HFFc6 (cell line): ENCODE measurements at places on chromosomes 7 and 10. TPM values are rescaled to one million over a fixed set of nuclear protein-coding genes. Genes with fewer than 3 reads are reported as not detected.

FANK1 gene
- total RNA-seq = 0.83 and 1.2 TPM in 2 replicates

ZCWPW1 gene
- total RNA-seq = 1.1 to 2.6 TPM (median 1.9 TPM) in 3 replicates

TDRD1 gene
- not detected in 3 replicates for total RNA-seq

PGAM2 gene
- 0.35 to 0.45 TPM in 2 of 3 replicates, not detected in the other for total RNA-seq

SNCG gene
- 2.7 to 3.8 TPM (median 2.9 TPM) in 3 replicates for total RNA-seq

TYW1B gene
- 3.8 to 4.6 TPM (median 4.5 TPM) in 3 replicates for total RNA-seq

IFIT1 gene
- 35.7 to 51.3 TPM (median 46.1 TPM) in 3 replicates for total RNA-seq

PNLIPRP2 gene
- total RNA-seq = not detected in 3 replicates

C10orf62 gene
- total RNA-seq = not detected in 3 replicates

DNA sequence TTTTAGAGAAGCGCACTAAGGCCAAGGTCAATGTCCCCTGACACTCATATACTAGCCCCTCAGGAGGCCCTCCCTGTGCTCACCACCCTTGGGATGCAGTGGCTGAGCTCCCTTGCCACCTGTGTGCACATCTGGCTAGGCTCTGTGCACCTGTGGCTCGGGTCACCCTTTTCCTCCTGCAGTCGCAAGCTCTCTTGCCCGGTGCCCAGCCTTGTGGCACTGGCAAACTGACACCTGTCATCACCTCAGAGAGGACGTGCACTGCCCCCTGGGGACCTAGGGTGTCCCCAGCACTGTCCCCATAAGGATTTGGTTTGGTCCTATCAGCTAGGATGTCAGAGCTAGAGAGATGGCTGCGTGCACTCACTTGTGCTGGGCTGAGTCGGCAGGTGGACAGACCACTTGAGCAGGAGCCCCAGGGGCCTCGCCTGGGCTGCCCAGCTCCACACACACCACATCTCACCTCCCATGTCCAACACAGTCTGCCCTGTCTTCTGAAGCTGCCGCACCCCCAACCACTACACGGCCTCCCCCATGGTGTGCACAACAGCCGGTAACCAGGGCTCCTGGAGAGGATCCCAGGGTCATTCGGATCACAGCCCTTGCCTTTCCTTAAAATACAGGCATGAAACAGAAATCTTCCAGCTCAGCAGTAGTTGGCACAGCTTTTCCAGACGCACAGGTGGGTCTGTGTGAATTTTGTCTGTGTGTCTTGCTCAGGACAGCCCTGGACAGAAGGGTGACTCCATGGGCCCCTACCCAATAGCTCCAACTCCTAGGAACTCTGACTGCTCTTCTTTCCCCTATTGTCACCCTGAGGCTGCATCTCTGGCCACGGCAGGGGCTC is 111.0 kb downstream of the GRID1 start:
- H3K27ac ChIP-seq = no peak overlapping the region
- no peak overlapping the region for H3K4me3 ChIP-seq
- no peaks in the 10 kb centered on the region for H3K36me3 ChIP-seq
- H3K4me1 ChIP-seq = no peaks in the 10 kb centered on the region

DNA sequence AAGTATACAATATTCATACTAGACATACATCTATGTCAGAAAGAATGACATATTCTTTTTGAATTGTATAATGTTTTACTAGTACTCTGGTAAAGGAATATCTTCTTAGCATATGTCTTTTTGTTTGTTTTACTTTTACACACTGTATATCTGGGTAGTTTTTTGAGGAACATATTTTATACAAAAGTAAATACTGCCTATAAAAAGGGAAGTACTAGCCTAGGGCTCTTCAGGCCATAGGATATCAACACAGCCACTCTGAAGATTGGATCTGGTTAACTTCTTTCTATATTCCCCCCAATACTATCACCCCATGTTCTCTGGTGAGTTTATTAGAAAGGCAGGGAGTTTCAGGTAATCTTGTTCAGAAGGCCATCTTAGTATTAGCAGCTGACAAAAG is 134.6 kb downstream of the ZNF438 start:
- H3K27ac ChIP-seq = no peak overlapping the region
- no peak overlapping the region for H3K4me3 ChIP-seq
- H3K27me3 ChIP-seq = no peaks in the 10 kb centered on the region; the same call in 1 of the 2 replicates
- H3K36me3 ChIP-seq = peaks cover 11% of the 10 kb centered on the region
- DNase-seq = no peak
- peaks cover 23% of the 10 kb centered on the region for H3K4me1 ChIP-seq

GRCh38 chr7:65809982-65810288 is 62.9 kb upstream of the VKORC1L1 start:
- H3K27ac ChIP-seq = no peak overlapping the region
- peaks cover 5% of the 10 kb centered on the region for H3K4me1 ChIP-seq
- DNase-seq = no peak
- H3K27me3 ChIP-seq = 0 out of 2 replicates have a peak, but pooled peaks cover 1% of the 10 kb centered on the region
- 0 out of 2 replicates have a peak, but pooled peaks cover 3% of the 10 kb centered on the region for H3K36me3 ChIP-seq

- no peaks in the 10 kb centered on the region for H3K27me3 ChIP-seq
- no peak for DNase-seq
- no peak overlapping the region for H3K27ac ChIP-seq
- H3K36me3 ChIP-seq = no peaks in the 10 kb centered on the region
Measured at GRCh38 chr10:36111676-36112075, 469.6 kb upstream of the FZD8 start.

GRCh38 chr10:103659674-103660363 is 166.3 kb downstream of the NEURL1 start:
- H3K4me1 ChIP-seq = peaks cover 56% of the 10 kb centered on the region
- H3K36me3 ChIP-seq = peaks cover 44% of the 10 kb centered on the region
- H3K27ac ChIP-seq = peak overlapping the region; percentile 88
- H3K27me3 ChIP-seq = peaks cover 13% of the 10 kb centered on the region

DNA sequence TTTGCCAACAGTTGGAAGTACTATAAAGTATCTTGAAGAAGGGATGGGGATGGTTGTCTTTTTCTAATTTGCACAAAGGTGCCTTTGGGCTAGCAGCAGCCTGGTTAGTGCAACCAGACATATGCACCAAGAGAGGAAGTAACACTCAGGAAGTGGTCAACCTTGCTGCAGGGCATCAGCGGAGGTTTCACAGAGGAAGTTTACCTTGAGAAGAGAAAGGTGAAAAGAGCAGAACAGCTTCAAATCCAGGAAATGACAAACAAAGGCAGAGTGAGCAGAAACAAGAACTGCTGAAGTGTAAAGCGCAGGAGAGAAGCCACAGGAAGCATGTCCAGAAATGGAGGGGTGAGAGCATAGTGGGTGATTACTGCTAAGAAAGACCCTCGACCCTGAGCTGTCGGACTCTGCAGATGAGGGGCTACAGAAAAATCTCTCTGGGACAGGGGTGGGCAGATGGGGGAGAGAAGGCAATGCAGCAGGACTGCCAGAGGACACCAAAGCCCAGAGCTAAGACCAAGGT is 66.9 kb downstream of the STK17A start:
- H3K27ac ChIP-seq = peak overlapping the region; percentile 97
- peak overlapping the region; percentile 76 for H3K4me3 ChIP-seq
- peaks cover 92% of the 10 kb centered on the region for H3K4me1 ChIP-seq
- peaks cover 33% of the 10 kb centered on the region for H3K36me3 ChIP-seq
- DNase-seq = no peak

DNA sequence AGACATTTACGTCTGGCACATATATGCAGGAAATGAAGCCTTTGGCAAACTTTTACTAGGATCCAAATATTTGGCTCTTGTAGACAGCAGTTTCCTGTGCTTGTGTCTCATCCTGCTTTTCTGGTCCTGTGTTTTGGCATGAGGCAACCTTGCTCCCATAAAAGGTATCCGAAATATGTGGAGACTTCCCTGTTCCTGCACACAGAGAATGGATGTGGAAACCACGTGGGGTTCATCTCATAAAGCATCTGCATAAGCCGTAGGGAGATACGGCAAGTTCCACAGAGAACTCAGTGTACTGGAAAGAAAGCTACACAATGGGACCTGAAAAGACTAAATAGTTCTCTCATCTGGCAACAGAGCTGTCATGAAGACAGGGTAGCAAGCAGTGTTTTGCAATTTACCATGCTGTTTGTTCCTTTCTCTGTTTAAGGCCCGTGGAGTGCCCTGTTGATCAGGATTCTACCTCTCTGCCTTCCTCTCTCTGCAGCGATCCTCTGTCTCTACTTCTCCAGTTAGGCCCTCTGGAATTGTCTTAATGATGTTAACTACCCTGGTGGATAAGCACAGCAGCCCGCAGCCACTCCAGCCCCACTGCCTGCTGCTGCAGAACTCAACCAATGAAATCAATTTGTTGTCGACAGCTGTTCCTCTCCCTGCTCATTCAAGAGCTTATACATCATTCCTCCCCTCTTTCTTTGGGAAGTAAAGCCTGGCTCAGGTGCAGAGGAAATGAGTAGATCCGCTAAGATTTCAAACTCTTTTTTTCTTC is 293.6 kb downstream of the CSTF2T start:
- 0 out of 2 replicates have a peak overlapping the region, but pooled peaks have one; percentile 8 for H3K4me3 ChIP-seq
- no peaks in the 10 kb centered on the region for H3K36me3 ChIP-seq
- H3K27ac ChIP-seq = peak overlapping the region; percentile 29; the same call in 1 of the 2 replicates
- DNase-seq = peak; percentile 17
- H3K27me3 ChIP-seq = peaks cover 3% of the 10 kb centered on the region

DNA sequence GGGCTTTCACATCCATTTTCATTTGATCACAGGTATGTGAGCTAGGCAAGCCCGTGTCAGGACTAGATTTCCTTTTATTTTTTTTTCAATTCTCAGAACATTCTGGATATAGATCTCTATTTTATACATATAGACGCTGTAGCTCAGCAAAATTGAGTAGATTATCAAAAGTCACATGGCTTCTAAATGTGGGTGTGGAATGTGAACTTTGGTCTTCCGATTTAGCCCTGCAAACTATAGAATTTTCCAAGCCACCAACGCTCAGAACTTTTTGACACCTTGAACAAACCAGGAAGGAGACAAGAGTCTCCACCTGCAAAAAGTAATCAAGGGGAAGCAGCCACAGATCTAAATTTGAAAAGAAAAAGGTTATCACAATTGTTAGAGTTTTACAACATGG is 15.9 kb upstream of the FFAR4 start:
- DNase-seq = no peak
- H3K36me3 ChIP-seq = no peaks in the 10 kb centered on the region
- no peak overlapping the region for H3K27ac ChIP-seq
- peaks cover 42% of the 10 kb centered on the region for H3K4me1 ChIP-seq

DNA sequence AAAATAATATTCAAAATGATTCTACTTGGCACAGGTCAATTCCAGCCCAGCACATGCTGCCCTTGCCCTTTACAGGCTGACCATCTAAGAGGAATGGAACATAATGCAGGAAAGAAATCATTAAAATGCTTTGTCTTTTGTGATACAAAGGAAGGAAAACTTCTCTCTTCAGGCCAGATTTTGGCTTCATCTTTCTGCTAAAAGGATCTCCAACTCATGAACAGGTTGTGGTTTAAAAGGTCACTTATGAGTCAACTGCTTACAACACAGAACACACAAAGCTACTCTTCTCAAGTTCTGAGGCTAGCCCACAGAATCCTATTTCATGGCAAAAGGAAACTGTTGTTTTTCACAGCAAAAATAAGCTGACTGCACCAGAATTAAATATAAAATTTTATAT is 197.1 kb downstream of the DOCK4 start:
- H3K4me3 ChIP-seq = no peak overlapping the region
- H3K27ac ChIP-seq = no peak overlapping the region
- no peaks in the 10 kb centered on the region for H3K36me3 ChIP-seq
- H3K27me3 ChIP-seq = peaks cover 4% of the 10 kb centered on the region
- peaks cover 9% of the 10 kb centered on the region for H3K4me1 ChIP-seq

DNA sequence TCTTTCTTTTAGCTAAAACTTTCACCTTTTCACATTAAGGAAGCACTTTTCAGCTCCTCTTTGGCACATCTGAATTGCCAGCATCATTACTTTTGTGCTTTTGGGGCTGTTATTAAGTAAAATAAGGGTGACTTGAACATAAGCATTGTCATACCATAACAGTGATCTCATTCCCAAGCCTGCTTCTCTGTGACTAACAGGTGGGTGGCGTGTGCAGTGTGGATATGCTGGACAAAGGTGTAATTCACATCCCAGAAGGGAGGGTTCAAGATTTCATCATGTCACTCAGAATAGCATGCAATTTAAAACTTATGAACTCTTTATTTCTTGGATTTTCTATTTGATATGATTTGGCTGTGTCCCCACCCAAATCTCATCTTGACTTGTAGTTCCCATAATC is 517.4 kb upstream of the MKI67 start:
- DNase-seq = no peak
- H3K27ac ChIP-seq = no peak overlapping the region
- no peaks in the 10 kb centered on the region for H3K36me3 ChIP-seq
- no peaks in the 10 kb centered on the region for H3K4me1 ChIP-seq
- no peak overlapping the region for H3K4me3 ChIP-seq

DNA sequence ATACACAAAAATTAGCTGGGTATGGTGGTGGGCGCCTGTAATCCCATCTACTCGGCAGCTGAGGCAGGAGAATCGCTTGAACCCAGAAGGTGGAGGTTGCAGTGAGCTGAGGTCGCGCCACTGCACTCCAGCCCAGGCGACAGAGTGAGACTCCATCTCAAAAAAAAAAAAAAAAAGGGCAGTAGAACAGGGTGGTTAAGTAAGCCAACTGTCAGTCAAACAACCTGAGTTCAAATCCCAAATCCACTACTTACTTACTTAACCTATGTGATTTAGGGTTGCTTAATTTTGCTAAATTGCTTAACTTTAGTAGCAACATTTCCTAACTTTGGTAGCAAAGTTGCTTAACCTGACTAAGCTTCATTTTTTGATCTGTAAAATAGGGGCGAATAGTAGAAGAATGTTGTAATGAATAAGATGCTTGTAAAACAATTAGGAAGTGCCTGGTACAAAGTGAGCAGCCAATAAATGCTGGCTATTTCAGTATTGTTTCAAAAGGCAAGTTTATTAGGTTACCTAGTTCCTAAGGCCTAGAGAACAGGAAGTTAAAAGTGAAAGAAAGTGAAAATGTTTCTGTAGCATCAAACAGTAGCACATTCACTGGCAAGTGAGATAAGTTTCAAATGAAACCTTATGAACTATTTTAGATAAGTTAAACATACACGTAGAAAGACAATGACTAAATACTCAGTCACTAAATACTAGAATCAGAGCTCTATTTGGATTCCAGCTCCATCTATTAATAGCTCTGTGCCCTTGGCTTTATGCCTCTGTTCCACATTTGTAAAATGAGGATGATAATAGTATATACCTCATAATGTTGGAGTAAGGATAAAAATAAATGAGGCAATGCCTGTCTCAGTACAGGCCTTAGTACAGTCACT is 64.3 kb downstream of the HOXA1 start:
- H3K27me3 ChIP-seq = peaks cover 6% of the 10 kb centered on the region
- peak; percentile 70 for DNase-seq
- H3K4me3 ChIP-seq = peak overlapping the region; percentile 80
- H3K4me1 ChIP-seq = peaks cover 26% of the 10 kb centered on the region
- H3K27ac ChIP-seq = peak overlapping the region; percentile 83

GRCh38 chr7:83872501-83872900 is 223.6 kb upstream of the SEMA3E start:
- no peak overlapping the region for H3K27ac ChIP-seq
- no peaks in the 10 kb centered on the region for H3K36me3 ChIP-seq
- no peaks in the 10 kb centered on the region for H3K27me3 ChIP-seq
- no peak overlapping the region for H3K4me3 ChIP-seq

- peaks cover 26% of the 10 kb centered on the region for H3K4me1 ChIP-seq
- no peak overlapping the region for H3K27ac ChIP-seq
- H3K27me3 ChIP-seq = no peaks in the 10 kb centered on the region
- peak; percentile 17 for DNase-seq
Measured at GRCh38 chr10:32377458-32378259, 30.7 kb upstream of the EPC1 start.

- DNase-seq = no peak
- no peaks in the 10 kb centered on the region for H3K27me3 ChIP-seq
- H3K27ac ChIP-seq = no peak overlapping the region
- no peak overlapping the region for H3K4me3 ChIP-seq
- H3K36me3 ChIP-seq = 0 out of 2 replicates have a peak, but pooled peaks cover 3% of the 10 kb centered on the region
Measured at GRCh38 chr7:17441557-17441956, 143.1 kb downstream of the AHR start.
